ENCODE measurements at places on chromosomes 6 and 20. TPM values are rescaled to one million over a fixed set of nuclear protein-coding genes. Genes with fewer than 3 reads are reported as not detected.

DNA sequence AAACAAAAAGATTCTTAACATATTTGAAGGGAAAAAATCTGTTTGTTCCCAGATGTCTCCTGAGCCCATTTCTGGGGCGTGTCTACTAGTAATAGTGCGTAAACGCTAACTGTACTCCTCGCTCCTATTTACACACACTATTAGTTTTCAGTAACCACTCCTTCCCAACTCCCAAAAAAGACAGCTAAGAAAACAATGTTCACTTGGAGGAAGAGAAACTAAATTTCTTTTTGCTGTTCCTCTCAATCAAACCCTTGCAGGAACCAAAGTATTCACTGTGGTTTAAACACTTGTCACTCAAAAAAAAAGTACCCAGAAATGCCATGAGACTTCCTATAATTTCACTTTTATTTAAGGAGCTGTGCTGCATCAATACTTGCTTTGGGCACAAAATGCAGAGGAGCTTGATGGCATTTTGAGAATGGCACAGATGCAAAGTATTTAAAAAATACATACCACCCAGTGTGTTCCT, 118.2 kb downstream of the BACH2 start:
- no peak for DNase-seq

DNA sequence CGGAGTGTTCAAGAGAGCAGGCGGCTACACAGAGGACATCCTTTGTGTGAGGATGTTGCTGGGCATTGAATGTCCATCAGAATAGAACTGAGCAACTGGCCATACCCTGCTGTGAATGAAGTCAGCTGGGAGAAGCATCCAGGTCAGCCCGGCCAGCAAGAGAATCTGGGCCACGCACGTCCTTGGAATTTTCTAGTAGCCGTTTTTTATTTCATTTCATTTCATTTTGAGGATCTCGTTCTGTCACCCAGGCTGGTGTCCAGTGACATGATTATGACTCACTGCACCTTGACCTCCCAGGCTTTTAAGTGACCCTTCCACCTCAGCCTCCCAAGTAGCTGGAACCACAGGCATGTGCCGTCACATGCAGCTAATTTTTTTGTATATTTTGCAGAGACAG, 97.9 kb downstream of the SSR1 start:
- no peak for DNase-seq

DNA sequence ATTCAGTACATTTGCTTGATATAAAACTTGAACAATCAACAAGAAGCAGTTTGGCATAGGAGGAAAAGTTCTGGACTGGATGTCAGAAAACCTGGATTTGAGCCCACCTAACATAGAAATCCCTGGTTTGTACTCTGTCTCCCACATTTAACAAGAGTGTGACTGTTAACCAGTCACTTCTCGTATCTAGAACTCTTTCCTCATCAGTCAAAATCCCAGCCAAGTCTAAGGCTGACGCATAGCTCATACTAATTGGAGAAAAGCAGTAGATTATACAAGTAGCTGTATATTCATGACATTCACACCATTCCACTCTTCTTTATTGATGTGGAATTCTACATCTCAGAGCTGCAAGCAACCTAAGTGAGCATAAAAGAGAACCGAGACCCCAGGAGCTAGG, 222.7 kb downstream of the PHACTR1 start:
- no peak for DNase-seq

Gene TREML4
- total RNA-seq: not detected

DNA sequence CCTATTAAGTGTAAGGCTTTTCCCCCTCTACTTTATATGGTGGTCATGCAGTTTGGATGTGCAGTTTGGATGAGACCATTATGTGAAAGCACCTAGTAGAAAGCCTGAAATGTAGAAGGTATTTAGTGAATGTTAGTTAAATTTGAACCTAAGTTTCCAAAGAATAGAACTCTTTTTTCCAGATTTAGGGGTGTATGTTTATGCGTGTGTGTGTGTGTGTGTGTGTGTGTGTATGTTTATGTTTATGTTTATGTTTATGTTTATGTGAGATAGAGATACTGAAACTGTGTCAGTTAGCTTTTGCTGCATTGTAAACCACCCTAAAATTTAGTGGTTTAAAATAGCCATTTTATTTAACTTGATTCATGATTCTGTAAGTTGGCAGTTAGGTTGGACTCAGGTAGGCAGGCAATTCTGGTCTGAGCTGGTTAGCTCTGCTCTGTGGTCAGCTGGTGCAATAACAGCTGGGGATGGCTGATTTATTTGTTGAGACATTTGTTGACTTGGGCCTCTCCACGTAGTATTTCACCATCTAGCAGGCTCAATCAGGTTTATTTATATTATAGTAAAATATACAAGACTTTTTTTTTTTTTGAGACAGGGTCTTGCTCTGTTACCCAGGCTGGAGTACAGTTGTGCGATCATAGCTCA, 54.0 kb downstream of the STK4 start:
- no peak for DNase-seq

DNA sequence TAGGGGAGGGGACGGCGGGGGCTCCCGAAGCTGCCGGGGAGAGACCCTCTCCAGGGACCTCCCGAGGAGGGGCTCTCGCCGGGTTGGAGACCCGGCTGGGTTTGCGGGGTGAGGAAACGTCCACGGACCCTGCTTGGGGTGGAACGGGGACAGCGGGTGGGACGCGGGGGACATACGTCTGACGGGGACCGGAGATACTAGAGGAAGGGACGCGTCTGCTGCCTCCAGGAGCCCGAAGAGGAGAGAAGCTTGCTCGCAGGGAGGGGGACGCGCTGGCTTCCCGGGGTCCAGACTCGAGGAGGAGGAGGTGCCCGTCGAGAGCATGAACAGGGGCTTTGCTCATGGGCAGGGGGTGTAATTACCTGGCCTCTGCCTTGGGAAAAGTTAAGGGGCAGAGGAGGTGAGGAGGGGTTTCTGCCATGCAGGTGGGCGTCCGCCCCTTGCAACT, 593 bp downstream of the DNMT3B start:
- DNase-seq: no peak

- DNase-seq: no peak
Observed at GRCh38 chr6:3966426-3966825, 112.5 kb downstream of the FAM217A start.

Gene ATP9A
- total RNA-seq: 18.0 TPM

Gene LY6G6D
- not detected for total RNA-seq
